Activated T-cell treated with anti-CD3 and anti-CD28 coated beads, Interleukin-2, amount 50 U/mL, for 72 hours (primary cell): ENCODE measurements at places on chromosomes 3 and 15. TPM values are rescaled to one million over a fixed set of nuclear protein-coding genes. Genes with fewer than 3 reads are reported as not detected.

The GTF2A2 gene
- 132 TPM for total RNA-seq

The AGBL1 gene
- total RNA-seq: not detected

The CEP97 gene
- total RNA-seq: 19.2 TPM

GRCh38 chr15:40340740-40341400, at the start of gene CCDC9B:
CCDC9B (minus strand) TSS chr15:40340939; CDS start chr15:40340819, 120 bp downstream.
- DNase-seq: no peak

The GHSR gene
- total RNA-seq: not detected

The SERINC4 gene
- 0.23 TPM for total RNA-seq

DNA sequence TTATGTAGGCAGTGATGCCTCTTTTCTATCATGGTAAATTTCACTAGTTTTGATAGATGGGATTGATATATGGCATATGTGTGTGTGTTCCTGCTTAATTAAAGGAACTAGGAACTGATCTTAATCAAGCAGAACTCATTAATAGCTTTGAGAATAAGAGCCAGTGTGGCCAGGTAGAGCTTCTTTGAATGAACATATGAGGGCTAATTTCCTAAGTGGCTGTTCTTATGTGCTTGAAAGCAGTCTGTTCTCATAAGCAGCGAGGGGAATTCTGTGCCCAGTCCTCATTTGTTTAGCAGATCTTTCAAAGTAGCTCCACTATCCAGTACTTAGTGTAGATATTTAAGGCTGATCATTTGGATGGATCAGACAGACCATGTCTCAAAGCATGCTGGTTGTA, 164.2 kb downstream of the GABRG3 start:
- no peak for DNase-seq

The GOLGA6L4 gene
- 0.99 TPM for total RNA-seq

DNA sequence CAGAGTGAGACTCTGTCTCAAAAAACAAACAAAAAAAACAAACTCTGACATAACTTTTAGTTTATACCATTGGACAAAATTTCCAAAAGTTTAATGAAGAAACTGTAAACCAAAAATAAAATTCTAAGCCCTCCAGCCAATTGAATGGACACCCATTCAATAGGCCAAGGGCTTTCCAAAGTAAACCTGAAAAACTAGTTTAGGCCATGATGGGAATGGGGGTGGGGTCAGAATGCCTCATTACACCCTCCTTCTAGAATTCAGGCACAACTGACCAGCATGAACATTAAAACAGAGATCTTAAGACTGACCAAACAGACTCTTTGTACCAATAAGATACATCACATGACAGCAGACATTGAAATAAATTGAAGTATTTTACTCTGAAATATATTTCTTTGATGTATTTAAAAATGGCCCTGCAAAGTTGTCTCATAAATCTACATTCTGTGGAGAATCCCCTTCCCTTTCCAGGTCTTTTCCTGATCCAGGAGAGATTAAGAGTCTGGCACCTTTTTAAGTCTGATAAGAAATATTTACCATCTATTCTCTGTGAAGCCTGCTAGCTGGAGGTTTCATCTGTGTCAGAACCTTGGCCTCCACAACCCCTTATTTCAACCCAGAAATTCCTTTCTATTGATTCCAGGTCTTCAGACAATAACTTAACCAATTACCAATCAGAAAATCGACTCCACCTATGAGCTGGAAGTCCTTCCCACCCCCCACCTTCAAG, 15.7 kb downstream of the THOC7 start:
- DNase-seq: no peak

- DNase-seq: no peak
Observed at GRCh38 chr3:172726380-172726779, 15.5 kb upstream of the NCEH1 start.

GRCh38 chr3:70748593-70748992, 436.2 kb upstream of the MDFIC2 start:
- no peak for DNase-seq

The CASR gene
- 0.23 TPM for total RNA-seq

The MAN2C1 gene
- total RNA-seq: 106 TPM

DNA sequence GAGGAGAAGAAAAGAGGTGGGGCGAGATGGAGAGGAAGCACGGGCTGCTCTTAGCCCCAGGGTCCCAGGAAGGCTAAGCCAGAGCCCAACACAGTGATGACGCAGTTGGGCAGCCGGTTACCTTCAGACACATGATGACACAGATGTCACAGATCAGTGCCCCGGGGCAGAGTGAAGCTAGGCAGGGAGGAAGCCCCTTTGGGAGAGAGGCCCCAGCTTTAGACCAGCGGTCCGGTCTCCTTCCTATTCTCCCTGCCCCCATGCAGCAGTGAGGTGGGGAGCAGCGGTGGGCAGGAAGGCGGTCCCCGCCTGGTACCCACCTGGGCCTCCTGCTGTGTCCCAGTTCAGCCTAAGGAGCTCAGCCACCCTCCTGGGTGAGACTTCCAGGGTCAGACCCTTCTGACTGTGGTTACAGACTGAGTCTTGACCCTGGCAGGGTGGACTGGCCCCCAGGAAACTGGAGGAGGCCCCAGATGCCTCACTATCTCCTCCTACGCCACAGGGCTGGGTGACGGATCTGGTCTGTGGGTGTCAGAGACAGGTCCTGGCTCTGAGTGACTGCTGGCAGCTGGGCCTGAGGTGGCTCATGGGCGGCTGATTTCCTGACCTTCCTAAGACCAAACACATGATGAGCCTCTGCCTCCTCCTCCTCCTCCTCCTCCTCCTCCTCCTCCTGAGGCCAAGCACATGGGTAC, 38.8 kb upstream of the LINGO1 start:
- DNase-seq: no peak
